ENCODE measurements at places on chromosomes 3 and 15.

- DNase-seq: no peak
Observed at GRCh38 chr3:114079761-114080160, 23.2 kb downstream of the QTRT2 start.

DNA sequence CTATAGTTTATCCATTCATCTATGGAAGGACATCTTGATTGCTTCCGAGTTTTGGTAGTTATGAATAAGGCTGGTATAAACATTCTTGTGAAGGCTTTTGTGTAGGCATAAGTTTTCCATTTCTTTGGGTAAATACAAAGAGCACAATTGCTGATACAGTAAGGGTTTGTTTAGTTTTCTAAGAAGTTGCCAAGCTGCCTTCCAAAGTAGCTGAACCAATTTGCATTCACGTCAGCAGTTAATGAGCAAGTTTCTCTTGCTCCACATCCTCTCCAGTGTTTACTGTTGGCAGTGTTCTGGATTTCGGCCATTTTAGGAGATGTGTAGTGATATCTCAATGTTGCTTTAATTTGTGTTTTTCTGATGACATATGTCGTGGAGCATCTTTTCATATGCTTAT lies 34.2 kb downstream of the GABRA5 start:
- DNase-seq: no peak

DNA sequence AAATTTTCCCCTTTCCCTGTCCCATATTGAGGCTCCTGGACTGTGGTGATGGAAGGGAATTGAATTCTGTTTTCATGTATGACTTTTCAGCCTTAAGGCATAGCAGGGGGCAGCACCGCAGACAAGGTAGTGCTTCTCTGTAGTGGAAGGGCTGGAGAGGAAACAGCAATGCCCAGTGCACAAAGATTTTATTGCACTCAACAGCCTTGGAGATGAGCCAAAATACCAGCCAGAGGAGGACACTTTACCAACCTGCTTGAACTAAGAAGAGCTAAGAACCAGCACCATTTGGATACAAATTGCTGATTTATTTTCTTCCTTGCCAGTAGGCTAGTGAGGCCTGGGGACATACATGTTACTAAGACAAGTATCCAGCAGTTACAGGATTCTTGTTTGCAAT lies 98.7 kb downstream of the KCNMB2 start:
- no peak for DNase-seq

DNA sequence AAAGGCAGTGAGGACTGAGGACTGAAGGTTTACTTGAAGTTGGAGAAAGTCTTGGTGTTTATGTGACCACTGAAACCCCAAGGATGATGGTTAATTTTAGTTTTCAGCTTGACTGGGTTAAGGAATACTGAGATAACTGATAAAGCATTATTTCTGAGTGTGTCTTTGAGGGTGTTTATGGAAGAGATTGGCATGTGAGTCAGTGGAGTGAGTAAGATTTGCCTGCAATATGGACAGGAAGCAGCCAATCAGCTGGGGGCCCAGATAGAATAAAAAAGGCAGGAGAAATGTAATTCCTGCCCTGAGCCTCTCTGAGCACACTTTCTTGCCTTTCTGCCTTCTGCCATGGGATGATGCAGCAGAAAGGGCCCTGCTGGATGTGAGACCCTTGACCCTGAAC lies 92.4 kb downstream of the KBTBD8 start:
- DNase-seq: no peak

- DNase-seq: no peak
Observed at GRCh38 chr3:12588039-12589009, 31.4 kb downstream of the MKRN2 start.

DNA sequence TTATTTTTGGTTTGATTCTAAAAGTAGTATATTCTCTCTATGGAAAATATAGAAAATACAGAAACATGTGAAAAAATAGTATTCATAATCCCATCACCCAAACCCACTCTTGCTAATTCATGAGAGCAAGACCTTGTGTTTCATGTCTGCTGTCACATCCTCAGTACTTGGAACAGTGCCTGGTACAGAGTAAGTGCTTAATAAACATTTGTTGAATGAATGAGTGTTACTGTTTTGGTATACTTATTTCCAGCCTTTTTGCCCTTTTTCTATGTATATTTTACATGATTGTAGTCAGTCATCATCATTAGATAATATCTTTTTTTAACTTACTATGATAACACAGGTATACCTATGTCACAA lies 59.3 kb downstream of the IL16 start:
- no peak for DNase-seq

GRCh38 chr3:106431721-106432120 lies 562.9 kb upstream of the CBLB start:
- no peak for DNase-seq

Measured in GM04503 (cell line).